ENCODE measurements at places on chromosomes 6 and 20.

GRCh38 chr6:47446669-47447330 is 30.8 kb upstream of the CD2AP start:
- DNase-seq: no peak

- no peak for DNase-seq
These were observed 56.3 kb downstream of the EZR start for GRCh38 chr6:158762787-158763433.

- no peak for DNase-seq
These were observed 376.5 kb downstream of the KHDRBS2 start for GRCh38 chr6:61909486-61909885.

DNA sequence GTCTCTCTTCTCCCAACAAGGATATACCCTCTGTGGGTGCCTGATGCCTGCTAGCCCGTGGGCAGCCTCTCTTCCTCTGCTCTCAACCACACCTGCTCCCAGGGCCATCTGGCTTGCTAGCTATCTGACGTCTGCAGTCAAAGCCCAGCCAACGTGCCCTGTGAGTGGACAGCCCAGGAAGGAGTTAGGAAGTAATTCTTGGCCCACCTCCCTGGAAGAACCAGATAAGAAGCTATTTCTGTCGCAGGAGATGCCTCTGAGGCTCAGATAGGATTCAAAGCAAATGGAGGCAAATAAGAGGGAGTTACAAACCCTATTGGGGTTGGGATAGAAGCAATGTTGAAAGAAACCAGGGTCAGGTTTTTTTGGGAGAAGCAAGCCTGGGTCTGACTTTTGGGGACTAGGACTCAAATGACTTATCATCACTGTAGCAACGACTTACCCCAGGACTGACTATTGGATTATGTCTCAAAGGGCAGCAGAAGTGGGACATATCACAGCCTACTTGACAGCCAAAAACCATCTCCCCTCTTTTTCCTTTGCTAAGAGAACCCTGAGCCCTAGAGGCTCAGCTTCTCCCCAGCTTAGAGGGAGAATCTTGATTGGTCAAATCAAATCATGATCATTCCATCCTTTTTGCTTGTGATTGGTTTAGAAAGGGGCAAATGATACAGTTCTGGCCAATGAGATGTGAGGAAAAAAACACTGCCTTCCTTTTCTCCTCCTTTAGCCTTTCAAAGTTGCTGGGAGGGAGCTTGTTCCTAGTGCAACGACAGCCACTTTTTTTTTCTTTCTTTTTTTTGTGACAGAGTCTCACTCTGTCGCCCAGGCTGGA is 18.0 kb upstream of the CDK5RAP1 start:
- no peak for DNase-seq

DNA sequence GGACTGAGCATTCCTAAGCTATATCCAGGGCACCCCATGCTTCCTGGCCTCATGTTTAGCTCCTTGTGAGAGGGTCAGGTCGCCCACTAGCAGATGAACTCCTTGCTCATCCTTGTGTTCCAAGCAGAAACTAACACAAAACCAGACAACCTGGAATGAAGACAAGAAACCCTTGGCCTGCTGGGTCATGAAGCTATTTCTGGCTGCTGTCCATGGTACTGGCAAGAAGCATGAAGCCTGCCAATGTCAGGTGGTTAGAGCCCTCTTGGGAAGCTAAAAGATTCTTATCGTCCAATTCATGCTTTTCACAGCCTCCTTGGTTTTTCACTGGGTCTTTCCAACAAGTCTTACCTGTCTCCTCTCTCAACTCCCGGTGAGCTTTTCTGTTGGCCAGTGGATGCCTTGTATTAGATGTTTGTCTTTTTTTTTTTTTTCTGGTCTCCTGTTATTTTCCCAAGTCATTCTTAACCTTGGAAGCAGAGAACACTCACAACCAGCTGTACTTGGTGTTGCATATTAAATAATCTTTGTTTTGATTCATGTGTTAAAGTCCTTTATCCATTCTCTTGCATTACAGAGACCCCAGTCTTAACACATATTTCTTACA is 180.3 kb downstream of the ANKRD60 start:
- peak; percentile 29 for DNase-seq

DNA sequence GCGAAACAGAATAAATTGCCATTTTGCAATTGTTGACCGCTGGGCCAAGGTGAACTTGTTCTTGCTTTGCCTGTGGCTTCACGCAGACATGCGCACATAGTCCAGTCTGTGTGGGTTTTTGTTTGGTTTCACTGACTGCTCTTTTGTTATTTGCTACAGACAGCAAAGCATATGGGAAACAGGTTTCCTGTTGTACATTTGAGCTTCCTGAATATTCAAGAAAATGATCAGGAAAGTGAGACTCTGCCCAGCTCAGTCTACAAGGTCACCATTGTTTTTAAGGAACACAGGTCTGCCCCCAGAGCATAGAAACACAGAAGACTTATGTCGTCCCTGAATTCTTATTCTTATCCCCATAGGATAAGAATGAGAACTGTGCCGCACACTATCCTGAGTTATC is 55.6 kb downstream of the SASH1 start:
- DNase-seq: no peak

DNA sequence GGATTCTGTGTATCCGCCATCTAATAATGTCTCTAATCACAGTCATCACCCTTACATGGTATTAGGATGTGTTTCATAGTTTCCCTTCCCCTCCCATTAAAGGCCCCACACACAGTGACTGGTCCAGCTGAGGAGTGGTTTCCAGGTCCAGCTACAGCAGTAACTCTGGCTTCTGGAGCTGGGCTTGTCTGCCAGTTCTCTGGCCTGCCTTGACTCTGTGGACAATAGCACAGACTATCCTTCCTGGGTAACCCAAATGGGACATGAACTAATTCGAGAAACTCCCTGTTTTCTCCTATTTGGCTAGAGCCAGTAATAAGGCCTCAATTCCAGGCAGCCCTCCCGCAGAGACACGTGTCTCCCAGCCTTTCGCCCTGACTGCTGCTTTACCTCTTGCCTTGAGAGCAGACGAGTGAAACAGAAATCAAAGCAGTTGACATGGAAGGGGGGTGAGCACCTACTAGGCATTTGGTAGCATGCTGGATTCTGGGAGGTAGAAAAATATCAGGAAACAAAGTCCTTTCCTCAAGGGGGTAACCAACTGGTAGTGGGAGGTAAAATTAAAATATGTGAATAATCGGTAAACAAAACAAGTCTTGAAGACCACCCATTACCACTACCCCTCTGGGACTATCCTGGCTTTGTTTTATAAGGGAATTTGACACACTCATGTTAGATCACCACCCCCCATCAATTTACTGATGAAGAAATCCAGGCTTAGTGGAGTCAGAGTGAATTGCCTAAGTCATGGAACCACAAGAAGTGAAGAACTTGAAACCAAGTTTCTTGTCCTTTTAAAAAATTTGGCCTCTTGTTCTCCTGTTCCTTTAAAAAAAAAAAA is 1.2 kb downstream of the TRAF3IP2 start:
- no peak for DNase-seq

DNA sequence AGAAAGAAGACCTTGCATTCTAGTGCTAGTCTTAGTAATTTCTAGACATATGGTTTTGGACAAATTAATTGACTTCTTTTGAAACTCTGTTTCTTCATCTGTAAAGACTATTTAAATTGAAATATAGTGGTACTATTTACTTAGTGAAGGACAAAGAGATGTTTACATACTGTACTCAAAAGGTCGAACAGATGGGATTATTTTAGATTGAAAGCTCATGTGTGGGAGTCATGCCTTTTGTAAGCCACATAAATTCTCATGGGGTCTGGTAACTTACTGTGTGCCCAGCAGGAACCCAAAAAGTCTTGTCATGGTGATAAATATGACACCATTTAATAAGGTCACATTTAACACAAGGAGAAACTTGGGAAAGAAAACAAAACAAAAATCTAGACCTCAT is 368.2 kb upstream of the CITED2 start:
- no peak for DNase-seq

DNA sequence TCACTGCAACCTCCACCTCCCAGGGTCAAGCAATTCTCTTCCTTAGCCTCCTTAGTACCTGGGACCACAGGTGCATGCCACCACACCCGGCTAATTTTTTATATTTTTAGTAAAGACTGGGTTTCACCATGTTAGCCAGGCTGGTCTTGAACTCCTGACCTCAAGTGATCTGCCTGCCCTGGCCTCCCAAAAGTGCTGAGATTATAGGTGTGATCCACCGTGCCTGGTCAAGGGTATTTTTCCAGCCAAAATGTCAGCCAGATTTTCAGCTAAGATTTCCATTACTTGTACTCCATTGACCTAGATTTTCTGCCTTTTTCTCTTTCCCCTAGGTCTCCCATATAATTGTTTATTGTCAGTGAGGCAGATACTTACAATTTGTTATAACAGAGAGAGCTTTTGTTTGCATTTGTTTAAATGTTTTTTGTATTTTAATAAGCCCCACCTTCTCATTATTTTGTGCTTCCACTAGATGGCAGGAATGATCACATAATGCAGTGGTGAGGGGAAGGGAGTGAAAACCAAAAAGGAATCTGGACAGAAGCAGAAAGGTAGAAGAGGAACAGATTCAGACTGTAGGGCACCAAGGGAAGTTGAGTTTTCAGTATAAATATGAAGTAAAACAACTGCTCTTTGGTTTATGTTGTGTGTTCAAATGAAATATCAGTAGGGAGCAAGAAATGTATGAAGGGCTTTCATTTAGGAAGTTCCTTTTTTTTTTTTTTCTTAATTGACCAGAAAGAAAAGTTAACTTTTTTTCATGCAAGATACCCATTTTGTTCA is 29.7 kb downstream of the RPF2 start:
- DNase-seq: peak; percentile 16

- no peak for DNase-seq
These were observed 262.7 kb downstream of the CD83 start for GRCh38 chr6:14380086-14380820.

DNA sequence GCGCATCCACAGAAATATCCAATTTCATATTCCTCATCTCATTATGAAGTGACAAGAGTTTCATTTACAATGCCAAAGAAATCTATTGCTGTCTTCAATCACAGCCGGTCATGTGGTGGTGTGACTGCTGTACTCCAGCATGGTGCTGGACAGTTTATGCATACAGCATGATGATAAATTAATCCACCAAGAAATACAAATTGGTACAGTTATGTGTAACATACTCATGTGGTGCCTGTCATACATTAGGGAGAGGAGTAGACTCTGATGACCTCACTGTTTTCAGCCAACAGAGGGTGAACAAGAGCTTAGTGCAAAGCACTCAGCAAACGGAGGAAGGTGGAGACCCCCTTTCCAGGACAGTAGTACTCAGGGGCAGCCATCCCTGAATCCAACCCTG is 178.4 kb upstream of the SYNDIG1 start:
- no peak for DNase-seq

GRCh38 chr20:54431156-54431944 is 44.0 kb upstream of the DOK5 start:
- DNase-seq: no peak

DNA sequence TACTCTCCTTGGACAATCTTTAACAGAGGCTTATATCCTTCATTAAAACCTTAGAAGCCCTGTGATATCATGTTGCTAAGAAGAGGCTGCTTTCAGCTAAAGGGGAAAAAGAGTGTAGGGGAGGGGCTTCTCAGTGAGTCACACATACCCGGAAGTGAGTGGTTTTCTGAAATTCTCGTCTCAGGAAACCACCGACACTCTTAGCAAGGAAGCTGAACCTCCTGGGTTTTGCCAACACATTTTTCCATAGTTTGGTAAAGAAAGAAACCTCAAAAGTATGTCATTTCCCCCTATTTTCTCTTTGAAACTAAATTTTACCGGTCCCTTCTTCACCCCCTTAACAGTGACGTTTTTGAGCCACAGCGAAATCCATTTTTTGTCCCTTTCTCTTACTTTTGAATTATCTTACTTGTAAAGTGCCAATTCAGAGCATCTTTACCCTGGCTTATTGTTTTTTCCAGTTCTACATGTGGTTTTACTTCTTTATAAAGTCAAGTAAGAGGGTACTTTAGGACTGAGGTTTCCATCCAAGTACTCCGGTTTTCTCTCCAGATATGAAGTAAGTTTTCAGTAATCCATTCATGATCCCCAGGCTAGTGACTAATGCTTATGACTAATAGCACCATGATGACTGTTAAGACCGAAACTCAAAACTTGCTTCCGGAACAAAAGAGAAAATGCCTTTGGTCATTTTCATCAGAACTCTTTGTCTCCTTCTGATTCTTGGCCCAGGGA is 219.3 kb downstream of the ARHGAP18 start:
- peak; percentile 92 for DNase-seq

DNA sequence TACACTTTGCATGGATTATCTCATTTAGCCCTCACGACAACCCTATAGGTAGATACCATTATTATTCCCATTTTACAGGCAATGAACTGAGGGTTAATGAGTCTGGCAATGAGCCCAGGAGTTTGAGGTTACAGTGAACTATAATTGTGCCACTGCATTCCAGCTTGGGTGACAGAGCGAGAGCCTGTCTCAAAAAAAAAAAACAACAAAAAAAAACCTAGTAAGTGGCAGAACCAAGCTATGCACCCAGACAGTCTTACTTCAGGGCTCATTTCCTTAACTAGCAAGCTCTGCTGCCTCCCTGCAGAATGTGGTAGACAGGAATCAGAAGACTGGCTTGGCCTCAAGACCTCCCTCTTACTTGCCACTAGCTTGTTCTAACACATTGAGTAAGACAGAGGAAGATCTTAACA is 71.9 kb upstream of the RREB1 start:
- DNase-seq: no peak

DNA sequence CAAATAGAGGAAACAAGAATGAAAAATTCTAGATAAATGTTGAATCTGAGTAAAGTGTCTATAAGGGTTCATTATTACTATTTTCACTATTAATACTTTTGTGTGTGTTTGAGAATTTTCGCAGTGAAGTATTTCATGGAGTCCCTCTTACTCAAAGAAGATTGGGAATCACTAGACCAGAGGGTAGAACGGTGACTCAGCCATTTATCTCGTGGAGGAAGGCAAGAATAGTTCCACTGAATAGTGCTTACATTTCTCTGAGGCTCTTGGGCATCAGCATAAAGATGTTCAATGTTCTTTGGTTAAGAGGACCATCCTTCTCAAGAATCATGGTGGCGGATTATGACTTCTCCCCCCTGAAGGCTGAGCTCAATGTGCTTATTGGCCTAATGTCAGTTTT is 376.7 kb upstream of the ARID1B start:
- no peak for DNase-seq
